ENCODE measurements at places on chromosomes 6 and 20.

DNA sequence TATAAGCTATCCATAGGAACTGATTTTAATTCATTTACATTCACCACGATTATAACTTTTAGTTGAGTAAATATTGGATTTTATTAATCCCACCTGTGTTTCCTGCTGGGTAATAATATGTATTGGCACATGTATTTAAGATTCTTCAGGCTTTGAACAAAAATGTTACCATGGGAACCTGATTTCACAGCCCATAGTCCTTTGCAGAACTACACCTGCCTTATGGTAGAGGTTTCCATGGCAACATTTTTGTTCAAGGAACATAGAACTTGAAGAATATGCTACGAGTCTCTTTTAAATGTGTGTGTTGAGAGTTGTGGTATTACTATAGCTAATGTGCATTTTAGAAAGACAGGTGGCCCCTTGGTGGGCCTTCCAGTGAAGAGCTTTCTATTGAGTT lies 317.4 kb downstream of the SAMD5 start:
- DNase-seq, result no peak

- DNase-seq, result no peak
Measured at GRCh38 chr20:52738081-52738480, 234.1 kb upstream of the TSHZ2 start.

- DNase-seq, result no peak
Measured at GRCh38 chr20:47710665-47711045, 74.6 kb downstream of the SULF2 start.

DNA sequence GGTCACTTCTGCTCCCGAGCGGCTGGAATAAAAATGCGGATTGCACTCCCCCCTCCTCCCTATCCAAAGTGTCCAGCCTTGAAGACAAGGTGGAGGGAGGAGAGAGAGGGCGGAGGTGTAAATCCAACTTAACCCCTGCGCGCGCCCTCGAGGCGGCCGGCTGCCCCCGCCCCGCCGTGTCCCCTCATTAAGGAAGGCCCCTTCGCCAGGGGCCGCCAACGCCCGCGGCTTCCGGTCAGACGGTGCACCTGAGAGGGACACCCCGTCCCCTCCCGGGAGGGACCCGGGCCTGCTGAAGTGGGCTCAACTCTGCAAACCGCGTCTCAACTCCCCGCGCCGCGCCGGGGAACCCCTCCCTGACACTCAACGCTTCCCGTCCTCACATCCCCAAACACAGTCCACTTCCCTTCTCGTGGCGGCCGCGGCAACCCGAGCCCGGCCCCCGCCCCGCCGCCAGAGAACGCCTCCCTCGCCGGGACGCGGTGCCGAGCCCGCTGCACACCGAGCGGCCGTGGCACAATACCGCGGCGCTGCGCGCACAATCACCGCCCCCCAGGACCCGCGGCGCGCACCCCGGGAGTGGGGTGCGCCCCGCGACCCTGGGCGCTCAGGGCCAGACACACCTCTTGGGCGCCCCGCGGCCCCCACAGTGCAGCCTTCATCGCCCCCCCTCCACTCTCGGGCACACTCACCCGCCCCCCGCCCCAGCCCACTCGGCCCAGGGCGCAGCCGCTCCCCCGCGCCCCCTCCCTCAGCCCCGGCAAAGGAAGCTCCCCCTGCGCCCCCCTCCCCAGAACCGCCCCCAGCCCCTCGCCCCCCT lies 102.5 kb downstream of the NOL4L start:
- DNase-seq, result no peak

- DNase-seq, result peak; percentile 42
Measured at GRCh38 chr6:109978174-109979032, at the start of gene GPR6. Gene GPR6, plus strand, starts transcription at chr6:109978311. Its CDS starts 802 bp downstream, at chr6:109979113.

- no peak for DNase-seq
Measured at GRCh38 chr6:17998003-17998402, 10.6 kb upstream of the KIF13A start.

GRCh38 chr6:121515630-121516265 lies 80.3 kb downstream of the GJA1 start:
- DNase-seq, result peak; percentile 94

GRCh38 chr6:14290041-14290771 lies 172.6 kb downstream of the CD83 start:
- DNase-seq, result no peak

- peak; percentile 37 for DNase-seq
Measured at GRCh38 chr20:35618263-35619131, 2.9 kb downstream of the SPAG4 start.

- no peak for DNase-seq
Measured at GRCh38 chr6:35359346-35359743, 17.0 kb downstream of the PPARD start.

- peak; percentile 19 for DNase-seq
Measured at GRCh38 chr20:14775778-14776177, 438.4 kb upstream of the FLRT3 start.

- no peak for DNase-seq
Measured at GRCh38 chr20:53387983-53388675, 205.5 kb downstream of the ZNF217 start.

- peak; percentile 91 for DNase-seq
Measured at GRCh38 chr20:4507288-4507719, 214.4 kb upstream of the PRND start.
